Natural killer cell treated with Interleukin-12 subunit alpha and Interleukin-12 subunit beta and Interleukin-15 and Interleukin-18, amount 100 ng/mL, for 72 hours (primary cell): ENCODE measurements at places on chromosomes 7 and 10. TPM values are rescaled to one million over a fixed set of nuclear protein-coding genes. Genes with fewer than 3 reads are reported as not detected.

Gene ERVW-1
- total RNA-seq = not detected

Gene ADCY1
- total RNA-seq = 0.10 TPM

Gene STEAP1B
- total RNA-seq = 1.2 TPM

Gene TBL2
- total RNA-seq = 36.6 TPM

Gene GPR26
- not detected for total RNA-seq

Gene LGI1
- total RNA-seq = not detected

DNA sequence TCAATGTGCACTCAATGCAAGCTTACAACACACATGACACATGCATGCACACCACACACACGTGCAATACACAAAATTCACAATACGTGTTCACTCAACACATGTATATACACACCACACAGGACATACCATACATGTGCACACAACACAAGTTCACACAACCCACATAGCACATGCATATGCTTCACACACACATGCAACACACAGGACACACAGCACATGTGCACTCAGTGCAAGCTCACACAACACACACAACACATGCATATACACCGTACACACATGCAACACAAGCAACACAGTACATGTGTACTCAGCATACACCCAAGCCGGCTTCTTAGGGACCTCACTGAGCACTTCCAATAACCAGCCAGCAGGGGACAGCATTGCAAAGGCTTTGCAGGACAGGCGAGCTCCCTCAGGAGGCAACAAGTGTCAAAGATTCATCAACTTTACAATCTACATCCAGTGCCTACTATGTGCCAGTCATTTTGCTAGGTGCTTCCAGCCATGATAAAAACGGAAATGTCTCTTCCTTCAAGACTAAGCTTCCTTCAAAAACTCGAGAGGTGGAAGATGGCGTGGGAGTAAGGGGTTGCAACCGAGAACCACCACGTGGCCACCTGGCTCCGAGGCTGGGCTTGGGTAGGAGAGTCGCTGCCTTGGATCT is 61.1 kb downstream of the JCAD start:
- DNase-seq = peak; percentile 79

GRCh38 chr7:7851991-7852390 is 116.6 kb upstream of the GLCCI1 start:
- no peak for DNase-seq

GRCh38 chr7:28068811-28069216 is 111.8 kb downstream of the JAZF1 start:
- no peak for DNase-seq

GRCh38 chr7:2108501-2109250 is 124.1 kb downstream of the MAD1L1 start:
- no peak for DNase-seq

- DNase-seq = no peak
These were observed 141.5 kb upstream of the VWC2 start for GRCh38 chr7:49631960-49632359.

GRCh38 chr7:90758933-90759562 is 162.9 kb downstream of the CDK14 start:
- DNase-seq = no peak

- DNase-seq = peak; percentile 42
These were observed at the start of gene CHST3 for GRCh38 chr10:71964098-71964742. Gene CHST3, plus strand, starts transcription at chr10:71964395. Its CDS starts 41,448 bp downstream, at chr10:72005843.

GRCh38 chr10:404346-404745 is 269.1 kb downstream of the ZMYND11 start:
- DNase-seq = no peak

DNA sequence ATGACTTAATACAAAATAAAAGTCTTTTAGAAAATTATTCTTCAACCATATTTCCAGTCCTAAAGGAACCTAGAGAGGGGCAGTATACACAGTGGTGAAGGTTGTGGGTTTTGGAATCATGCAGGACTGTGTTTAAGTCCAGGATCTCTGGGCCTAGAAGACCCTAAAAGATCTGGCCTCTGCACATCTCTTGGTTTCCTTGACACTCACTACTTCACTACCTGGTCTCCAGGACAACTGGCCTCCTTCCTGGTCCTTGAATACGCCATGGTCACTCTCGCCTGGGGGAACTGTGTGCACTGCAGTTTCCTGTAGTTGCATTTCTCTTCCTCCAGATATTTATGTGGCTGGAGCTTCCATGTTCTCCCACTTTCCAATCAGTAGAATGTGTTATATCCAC is 182.7 kb upstream of the SLC26A5 start:
- DNase-seq = no peak

DNA sequence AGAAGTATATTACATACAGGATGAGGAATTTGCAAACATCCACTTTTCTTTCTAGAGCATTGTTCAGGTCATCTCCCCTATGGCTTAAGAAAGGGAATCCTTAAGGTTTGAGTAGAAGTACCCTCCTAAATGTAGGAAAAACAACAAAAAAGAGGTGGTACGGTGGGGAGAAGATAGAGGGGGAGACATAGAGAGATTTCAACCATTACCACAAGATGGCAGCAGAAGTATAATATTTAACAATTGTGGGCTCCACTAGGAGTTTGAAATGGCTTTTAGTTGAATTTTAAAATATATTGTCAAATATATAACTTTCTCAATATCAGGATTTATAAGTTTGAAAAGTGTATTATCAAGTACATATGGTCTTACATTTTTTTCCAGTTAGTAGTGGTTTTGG is 72.7 kb upstream of the PRKG1 start:
- no peak for DNase-seq

GRCh38 chr10:86827639-86828038 is 71.2 kb downstream of the BMPR1A start:
- DNase-seq = no peak

DNA sequence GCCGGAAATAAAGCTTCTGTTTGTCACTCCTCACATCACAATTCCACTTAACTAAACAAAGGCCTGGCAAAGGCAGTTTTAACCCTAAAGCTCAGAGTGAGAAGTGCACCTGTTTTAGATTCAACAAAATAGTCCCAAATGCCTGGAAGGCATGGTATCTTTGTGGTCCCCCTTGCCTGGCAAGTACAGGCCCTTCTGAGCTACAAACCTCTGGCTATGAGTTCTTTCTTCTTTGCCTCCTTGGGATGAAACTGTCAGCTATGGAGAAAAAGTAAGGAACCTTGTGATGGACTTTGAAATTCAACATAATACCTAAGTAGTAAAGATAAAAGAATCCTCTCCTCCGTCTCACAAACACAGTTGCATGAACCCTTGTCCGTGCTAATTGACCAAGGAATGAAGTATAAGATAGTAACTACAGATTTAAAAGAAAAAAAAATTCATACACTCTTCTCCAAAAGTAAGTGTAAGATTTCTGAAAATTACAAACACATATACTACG is 244.5 kb upstream of the ETV1 start:
- DNase-seq = no peak

DNA sequence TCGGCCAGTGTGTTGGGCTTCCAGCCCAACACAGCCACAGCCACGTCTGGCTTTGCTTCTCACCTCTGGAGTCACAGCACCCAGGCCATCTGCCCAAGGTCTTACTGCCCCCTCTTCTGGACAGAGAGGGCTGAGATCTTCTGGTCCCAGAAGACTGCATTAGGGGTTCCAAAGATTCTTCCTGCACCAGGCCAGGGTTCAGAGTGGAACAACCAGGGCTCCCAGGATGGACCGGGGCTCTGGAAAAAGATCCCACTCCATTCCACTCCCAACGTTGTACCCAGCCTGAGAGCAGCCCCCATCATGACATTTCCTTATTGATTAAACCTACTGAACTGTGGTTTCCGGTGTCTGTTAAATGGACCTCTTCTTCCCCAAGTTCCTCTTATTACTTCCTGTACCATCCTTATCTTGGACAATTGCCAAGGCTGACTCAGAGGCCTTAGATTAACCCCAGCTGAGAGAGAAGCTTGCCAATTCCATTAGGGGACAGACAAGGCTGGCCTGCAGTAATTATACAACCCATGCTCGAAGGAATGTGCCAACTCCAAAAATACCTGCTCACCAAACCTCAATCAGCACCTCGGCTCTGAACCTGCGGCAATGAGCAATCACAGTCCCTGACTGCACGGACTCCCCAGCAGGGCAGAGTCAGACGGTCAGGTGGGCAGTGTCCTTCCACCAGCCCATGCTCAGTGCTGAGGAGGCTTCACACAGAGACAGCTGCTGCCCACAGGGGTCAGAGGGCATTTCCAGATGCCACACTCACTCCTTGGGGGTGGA is 47.9 kb upstream of the NPFFR1 start:
- peak; percentile 59 for DNase-seq

DNA sequence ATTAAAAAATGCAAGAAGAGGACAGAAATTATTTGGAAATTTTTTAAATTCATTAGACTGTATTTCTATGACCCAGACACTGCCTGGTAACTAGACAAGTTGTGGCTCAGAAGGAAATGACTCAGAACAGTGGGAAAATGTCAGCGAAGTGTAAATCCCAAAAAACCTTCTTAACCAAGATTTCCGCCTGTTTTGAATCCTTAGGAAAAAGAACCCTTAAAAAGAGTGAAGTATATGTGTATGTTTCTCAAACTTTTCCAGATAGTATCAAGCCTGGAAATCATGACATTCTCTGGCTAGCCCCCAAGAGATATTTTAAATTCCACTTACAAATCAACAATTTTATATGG is 42.7 kb upstream of the PLXNA4 start:
- no peak for DNase-seq

- DNase-seq = no peak
These were observed 293.7 kb downstream of the FZD1 start for GRCh38 chr7:91557789-91558404.

- DNase-seq = no peak
These were observed 191.3 kb upstream of the CDCA7L start for GRCh38 chr7:22137026-22137425.

- DNase-seq = no peak
These were observed 5.8 kb downstream of the IKZF1 start for GRCh38 chr7:50310361-50310760.
